ENCODE measurements at places on chromosomes 7 and 10.

DNA sequence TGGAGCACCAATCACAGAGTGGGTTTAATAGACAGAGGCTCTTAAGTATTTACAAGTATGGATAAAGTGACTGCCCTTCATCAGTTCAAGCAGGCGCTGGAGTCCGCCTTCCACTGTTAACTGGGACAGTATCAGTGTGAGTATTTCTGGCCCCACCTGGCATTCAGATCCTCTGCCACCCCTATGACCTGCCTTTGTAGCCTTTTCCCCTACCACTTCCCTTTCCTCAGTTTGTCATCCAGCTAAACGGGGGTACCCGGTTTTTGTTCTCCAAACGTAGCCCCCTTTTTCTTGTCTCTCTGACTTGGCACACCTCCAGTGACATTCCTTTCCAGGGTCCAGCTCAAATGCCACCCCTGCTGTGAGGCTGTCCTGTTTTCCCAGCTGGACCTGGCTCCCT, 134.4 kb downstream of the SNX10 start:
- DNase-seq: no peak
- H3K27ac ChIP-seq: no peak overlapping the region
- H3K27me3 ChIP-seq: no peaks in the 10 kb centered on the region

GRCh38 chr10:59611048-59611447, 98.6 kb downstream of the SLC16A9 start:
- no peak overlapping the region for H3K27ac ChIP-seq
- H3K27me3 ChIP-seq: no peaks in the 10 kb centered on the region
- no peaks in the 10 kb centered on the region for H3K36me3 ChIP-seq
- DNase-seq: no peak

DNA sequence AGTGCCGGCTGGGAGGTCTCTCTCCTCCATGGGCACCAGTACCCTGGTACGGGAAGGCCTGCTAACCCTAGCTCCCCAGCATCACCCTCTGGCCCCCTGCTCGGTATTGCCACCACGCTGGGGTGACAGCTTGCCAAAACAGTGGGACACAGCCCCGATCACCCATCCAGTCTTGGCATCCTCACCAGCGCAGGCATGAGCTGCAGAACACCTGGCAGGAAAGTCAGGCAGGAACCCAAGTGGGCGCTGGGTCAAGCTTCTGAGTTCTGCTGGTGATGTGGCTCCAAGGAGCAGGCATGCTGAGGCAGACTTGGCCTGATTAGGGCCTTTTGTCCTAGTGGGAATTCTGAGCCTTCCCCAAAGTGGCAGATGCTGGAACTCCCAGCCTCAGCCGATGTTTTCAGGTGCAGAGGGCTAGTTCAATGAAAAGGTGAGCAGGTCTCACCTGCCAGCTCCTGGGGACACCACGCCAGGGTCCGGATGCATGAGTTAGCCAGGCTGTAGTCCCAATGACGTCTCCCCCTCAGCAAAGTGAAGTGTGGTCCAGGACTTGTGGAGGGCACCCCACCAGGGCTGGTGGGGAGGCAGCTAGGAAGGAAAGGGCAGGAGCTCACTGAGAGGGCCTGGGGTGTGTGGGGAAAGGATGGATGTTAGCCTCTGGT, 8.5 kb upstream of the ZNF22 start:
- H3K36me3 ChIP-seq: no peaks in the 10 kb centered on the region
- peaks cover 15% of the 10 kb centered on the region for H3K4me1 ChIP-seq
- H3K27me3 ChIP-seq: no peaks in the 10 kb centered on the region
- H3K4me3 ChIP-seq: no peak overlapping the region
- no peak for DNase-seq

GRCh38 chr7:148011753-148012152, 578.8 kb upstream of the C7orf33 start:
- peaks cover 2% of the 10 kb centered on the region for H3K4me1 ChIP-seq
- H3K36me3 ChIP-seq: no peaks in the 10 kb centered on the region
- no peak overlapping the region for H3K27ac ChIP-seq
- DNase-seq: no peak

DNA sequence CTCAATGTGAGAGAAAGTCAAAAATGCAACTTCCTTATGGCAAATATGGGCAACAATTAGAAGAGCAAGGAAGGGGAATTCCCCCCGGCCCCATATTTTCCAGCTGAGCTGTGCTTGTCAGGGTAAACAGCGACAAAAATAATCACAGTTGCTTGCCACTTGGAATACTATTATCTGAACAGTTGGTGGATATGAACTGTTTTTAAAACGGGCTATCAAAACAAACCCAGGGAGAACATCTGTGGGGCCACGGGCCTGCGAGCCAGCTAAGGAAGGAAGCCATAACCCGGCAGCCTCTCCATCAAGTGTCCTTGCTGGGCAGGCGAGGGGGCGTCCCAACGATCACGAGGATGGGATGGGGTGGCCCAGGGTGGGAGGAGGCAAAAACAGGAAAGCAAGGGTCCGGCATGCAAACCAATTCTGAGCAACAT, 228.4 kb downstream of the ARHGAP12 start:
- peaks cover 7% of the 10 kb centered on the region for H3K4me1 ChIP-seq
- H3K27me3 ChIP-seq: no peaks in the 10 kb centered on the region
- H3K27ac ChIP-seq: no peak overlapping the region

- no peak overlapping the region for H3K27ac ChIP-seq
- H3K4me3 ChIP-seq: no peak overlapping the region
- H3K36me3 ChIP-seq: no peaks in the 10 kb centered on the region
- DNase-seq: no peak
- H3K4me1 ChIP-seq: peaks cover 2% of the 10 kb centered on the region
Observed at GRCh38 chr7:53744403-53744760, 708.9 kb downstream of the POM121L12 start.

DNA sequence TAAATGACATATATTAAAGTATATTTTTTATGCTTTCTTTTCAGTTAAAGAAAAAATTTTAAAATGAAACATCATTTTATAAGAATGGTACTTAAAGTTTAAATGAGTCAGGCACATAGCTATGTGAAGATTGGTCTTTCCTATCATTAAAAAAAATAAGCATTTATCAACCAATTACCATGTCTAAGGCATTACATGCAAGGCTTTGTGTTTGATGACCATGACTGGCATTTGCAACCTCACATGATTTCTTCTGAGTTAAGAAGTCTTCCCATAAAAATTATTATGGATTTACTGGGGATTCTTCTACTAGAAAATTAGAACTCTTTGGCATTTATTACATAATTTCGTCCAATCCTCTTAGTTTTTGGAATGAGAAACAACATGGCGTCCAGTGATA, 776.1 kb downstream of the MAGI2 start:
- H3K27ac ChIP-seq: no peak overlapping the region
- H3K36me3 ChIP-seq: no peaks in the 10 kb centered on the region
- no peaks in the 10 kb centered on the region for H3K27me3 ChIP-seq
- no peak overlapping the region for H3K4me3 ChIP-seq
- no peak for DNase-seq

GRCh38 chr7:3200504-3200903, 100.5 kb upstream of the SDK1 start:
- H3K27ac ChIP-seq: no peak overlapping the region
- peaks cover 5% of the 10 kb centered on the region for H3K4me1 ChIP-seq
- H3K27me3 ChIP-seq: no peaks in the 10 kb centered on the region
- H3K36me3 ChIP-seq: no peaks in the 10 kb centered on the region
- H3K4me3 ChIP-seq: no peak overlapping the region

GRCh38 chr7:111833466-111833865, 271.2 kb upstream of the IMMP2L start:
- no peaks in the 10 kb centered on the region for H3K27me3 ChIP-seq
- H3K4me1 ChIP-seq: no peaks in the 10 kb centered on the region
- DNase-seq: no peak
- no peak overlapping the region for H3K27ac ChIP-seq

DNA sequence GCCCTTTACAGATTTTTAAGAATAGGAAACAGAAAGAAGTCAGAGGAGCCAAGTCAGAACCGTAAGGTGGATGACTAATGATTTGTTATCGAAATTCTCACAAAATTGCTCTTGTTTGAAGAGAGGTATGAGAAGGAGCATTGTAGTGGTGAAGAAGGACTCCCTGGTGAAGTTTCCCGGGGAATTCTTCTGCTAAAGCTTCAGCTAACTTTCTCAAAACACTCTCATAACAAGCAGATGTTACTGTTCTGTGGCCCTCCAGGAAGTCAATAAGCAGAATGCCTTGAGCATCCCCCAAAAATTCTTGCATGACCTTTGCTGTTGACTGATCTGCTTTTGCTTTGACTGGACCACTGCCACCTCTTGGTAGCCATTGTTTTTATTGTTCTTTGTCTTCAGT, 152.9 kb downstream of the HGF start:
- H3K36me3 ChIP-seq: no peaks in the 10 kb centered on the region
- H3K27me3 ChIP-seq: no peaks in the 10 kb centered on the region
- H3K4me3 ChIP-seq: no peak overlapping the region
- no peak overlapping the region for H3K27ac ChIP-seq
- DNase-seq: no peak

DNA sequence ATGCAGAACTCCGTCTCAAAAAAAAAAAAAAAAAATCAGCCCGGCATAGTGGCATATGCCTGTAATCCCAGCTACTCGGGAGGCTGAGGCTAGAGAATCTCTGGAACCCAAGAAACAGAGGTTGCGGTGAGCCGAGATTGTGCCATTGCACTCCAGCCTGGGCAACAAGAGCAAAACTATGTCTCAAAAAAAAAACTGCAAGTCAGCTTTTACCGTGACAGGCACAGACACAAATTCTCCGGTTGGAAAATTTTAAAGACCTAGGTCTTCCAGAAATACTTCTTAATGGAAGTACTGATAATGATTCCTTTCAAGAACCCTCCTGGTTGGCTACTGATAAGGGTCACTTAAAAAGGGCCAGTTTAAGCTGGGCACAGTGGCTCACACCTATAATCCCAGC, 19.4 kb upstream of the ARPC1B start:
- no peak overlapping the region for H3K4me3 ChIP-seq
- H3K36me3 ChIP-seq: peaks cover 23% of the 10 kb centered on the region
- no peak for DNase-seq
- no peak overlapping the region for H3K27ac ChIP-seq
- no peaks in the 10 kb centered on the region for H3K27me3 ChIP-seq

Data from neuronal stem cell (in vitro differentiated cells).